ENCODE measurements at places on chromosomes 12 and 14.
A peak's percentile ranks its signal among the peaks of the same experiment; 100 is the strongest.

DNA sequence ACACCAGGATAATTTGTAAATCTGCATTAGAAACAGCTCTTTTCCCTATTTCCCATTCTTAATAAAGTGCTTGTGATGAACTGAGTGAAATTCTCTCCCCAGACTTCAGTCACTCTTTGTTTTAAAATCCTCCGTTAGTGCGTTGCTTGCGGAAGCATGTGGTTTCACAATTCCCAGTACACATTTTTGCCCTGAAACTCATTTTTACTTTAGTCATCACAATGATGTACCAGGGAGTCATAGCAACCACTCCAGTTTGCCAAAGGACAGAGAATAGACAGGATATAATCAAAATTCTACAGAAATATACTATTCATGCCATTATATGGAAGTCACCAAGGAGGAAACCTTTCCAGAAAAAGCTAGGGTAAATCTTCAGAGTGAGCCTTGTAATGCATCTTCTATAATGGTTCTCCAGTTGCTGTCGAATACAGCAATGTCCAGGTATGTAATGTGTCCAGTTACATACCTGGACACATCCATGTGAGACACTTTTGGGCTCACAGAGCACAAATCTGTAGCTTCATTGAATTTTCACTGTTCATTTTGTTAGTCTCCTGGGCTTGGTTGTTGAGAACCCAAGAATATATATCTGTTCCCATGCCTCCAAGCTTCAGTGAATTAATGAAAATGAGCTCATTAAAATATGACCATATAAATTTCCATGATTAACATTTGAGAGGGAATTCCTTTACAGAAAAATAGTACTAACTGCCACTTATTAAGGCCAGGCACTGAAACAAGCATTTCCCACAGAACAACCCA lies 57.8 kb downstream of the GPR135 start:
- peak; percentile 80 for DNase-seq

DNA sequence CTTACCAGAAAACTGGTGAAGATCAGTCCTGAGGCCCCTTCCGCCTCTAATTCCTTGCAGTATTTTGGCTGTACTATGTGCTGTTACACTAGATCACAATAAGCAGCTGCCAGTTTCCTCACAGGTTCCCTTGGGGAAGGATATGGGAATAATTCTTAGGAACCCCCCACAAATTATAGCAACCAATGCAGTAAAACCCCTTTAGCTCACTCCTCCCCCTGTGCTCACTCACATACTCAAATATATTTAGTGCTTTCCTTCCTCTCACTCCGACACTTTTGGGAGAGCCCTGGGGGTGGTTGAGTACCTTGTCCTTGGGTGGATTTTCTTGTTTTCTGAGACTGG lies 162.7 kb downstream of the ETV6 start:
- DNase-seq, result no peak

DNA sequence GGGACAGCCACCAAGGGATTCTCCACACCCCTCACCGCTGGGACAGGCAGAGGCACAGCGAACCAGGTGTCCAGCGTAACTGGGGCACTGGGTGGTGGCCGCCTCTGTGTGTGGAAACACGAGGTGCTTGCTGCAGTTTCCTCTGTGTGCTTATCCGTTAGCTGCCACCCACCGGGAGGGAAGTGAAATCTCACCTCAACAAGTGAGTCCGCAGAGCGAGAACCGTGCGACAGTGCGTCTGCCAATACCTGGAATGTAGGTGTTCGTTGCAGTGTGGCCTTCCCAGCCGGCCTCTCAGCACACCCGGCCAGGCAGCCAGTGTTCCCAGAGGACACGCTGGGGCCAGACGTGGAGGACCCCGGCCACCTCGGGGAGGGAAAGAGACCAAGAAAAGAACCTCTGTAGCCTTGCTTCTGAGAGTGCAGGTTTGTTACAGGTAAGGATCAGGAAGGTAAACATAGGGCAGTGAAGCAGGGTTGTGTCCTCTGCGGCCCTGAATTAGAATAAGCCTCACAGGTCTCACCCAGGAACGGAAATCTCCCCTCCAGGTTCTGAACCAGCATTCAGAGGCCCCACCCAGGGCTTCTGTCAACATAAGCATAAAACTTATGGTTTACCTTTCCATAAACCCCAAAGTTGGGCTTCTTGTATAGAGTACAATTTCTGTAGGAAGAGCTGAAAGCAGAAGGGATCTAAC lies 1.5 kb downstream of the BCL2L14 start:
- DNase-seq, result no peak

- DNase-seq, result no peak
Measured at GRCh38 chr12:76687981-76688380, 75.9 kb upstream of the ZDHHC17 start.

DNA sequence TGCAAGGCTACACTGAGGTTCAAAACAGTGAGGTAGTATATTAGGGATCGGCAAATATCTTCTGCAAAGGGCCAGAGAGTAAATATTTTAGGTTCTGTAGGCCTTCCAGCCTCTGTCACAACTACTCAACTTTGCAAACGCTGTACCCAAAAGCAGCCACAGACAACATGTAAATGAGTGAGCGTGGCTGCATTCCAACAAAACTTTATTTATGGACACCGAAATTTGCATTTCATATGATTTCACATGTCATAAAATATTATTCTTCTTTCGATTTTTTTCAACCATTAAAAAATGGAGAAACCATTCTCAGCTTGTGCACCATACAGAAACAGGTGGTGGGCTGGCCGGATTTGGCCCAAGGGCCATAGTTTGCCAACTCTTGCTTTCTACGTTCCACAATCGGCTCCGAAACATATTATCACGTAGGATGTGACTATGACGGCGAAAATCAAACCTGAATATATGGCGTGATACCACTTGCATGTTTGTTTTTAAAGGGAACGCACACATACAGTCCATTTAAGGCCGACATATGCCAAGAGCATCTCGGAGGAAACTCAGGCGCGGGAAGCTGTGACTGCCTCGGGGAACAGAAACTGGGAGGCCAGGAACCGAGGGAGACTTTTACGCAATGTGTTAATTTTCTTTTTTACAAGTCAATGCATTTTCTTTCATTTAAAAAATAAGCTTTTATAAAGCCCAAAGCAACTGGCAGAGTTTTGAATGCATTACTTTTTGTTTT lies 7.1 kb downstream of the NCOR2 start:
- no peak for DNase-seq

- no peak for DNase-seq
Measured at GRCh38 chr12:26292596-26292995, 97.2 kb downstream of the SSPN start.

DNA sequence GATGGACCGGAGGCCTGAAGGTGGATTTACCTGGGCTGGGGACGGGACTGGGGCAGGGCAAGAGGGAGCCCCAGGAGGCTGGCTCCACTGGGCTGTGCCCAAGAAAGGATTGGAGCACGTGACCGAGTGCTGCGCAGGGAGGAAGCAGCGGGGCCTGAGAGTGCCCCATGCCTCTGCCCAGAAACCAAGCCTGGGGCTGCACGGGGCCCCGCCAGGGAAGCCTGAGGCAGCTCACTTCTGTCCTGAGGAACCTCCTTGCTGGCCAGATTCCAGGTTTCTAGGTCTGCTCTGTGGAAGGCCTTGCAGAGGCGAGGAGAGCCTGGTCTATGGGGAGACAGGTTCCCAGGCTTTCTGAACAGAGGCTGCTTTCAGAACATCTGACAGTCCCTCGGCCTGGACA lies 10.4 kb downstream of the NGB start:
- DNase-seq, result no peak

DNA sequence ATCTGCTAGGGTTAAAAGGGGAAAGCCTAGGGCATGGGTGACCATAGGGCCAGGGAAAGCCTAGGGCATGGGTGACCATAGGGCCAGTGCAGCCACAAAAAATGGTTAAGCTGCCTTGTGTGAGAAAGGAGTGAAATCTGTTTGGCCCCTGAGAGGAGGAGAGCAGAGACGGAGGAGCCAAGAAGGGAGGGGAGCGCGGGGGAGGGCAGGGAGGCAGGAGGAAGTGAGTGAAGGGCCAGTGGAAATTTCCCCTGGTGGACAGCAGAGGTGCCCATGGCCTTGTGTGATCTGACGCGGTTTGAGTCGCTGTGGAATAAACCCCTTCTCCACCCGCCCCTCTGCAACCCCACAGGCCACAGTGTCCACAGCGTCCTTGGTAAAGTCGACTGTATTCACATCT lies 618 bp upstream of the AQP6 start:
- no peak for DNase-seq

GRCh38 chr14:63603749-63604277 lies 37.9 kb downstream of the WDR89 start:
- DNase-seq, result no peak

DNA sequence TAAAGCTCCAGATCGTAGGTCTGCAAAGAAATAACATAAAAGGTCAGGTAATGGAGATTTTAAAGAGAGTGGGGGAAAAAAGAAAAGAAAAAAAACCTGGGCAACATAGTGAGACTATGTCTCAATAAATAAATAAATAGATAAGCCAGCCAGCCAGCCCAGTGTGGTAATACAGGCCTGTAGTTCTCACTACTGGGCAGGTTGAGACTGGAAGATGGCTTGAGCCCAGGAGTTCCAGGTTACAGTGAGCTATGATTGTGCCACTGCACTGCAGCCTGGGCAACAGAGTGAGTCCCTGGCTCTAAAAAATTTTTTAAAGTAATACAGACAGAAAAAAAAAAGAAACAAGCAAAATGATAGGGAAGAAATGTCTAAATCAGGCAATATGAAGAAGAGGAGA lies 43.2 kb upstream of the BBS10 start:
- DNase-seq, result no peak

DNA sequence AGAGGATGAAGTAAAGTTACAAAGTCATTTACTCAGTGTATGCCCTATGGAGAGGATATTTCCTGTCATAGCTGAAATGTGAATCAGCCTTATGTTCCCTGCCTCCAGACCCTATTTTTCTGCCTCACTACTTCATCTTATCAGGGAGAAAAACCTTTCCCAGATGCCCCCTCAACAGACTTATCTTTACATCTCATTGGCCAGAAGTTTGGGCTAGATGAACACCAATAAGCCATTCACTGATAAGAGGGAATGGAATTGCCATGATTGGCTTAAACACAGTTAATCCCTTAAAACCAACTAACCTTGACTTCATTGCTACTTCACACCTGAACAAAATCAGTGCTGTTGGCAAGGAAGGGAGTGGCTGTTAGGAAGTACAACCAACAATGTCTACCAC lies 40.1 kb downstream of the CREBL2 start:
- DNase-seq, result no peak

DNA sequence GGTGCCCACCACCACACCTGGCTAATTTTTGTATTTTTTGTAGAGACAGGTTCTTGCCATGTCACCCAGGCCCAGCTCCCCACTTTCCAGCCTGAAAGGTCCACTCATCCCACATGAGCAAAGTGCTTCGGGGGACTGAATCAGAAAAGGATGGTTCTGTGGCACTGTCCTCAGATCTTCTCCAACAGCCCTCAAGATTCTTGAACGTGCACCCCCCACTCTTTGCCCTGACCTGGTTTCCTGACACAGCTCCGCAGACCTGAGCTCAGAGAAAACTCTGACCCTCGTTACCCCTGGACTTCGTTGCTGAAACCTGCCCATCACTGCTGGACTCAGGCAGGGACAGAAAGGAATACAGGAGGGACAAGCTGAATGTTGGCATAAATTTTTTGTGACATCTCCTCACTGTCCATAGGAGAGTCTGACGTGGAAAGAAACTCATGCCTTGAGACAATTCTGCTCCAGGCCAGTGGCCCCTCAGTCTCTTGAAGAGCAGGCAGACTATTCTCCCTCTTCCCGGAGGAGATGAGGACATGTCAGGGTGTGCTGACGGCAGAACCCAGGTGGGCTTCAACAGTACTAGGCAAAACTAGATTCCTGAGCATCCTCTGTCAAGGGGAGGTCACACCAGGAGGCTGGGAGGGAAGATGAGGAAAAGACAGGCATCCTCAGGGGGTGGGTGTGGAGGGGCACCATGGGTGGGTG lies 149.3 kb downstream of the DPF3 start:
- no peak for DNase-seq

DNA sequence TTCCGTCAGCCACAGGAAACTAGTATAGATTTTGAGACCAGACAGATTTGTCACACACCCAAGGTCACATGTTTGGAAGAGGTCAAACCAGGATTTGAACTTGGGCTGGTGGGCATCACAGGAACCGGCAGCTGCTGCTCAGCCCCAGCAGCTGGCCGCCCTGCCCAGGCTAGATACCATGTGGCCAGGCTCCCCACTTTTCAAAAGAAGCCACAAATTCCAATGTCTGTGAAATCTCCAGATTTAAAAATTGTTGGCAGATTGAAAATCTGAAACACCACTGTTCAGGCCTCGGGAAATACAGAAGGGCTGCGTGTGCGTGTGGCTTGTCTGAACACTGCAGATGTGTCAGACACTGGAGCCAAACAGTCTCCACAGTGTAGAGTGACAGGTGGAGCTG lies 30.4 kb downstream of the MMAB start:
- no peak for DNase-seq

GRCh38 chr12:82803201-82803600 lies 116.5 kb downstream of the TMTC2 start:
- DNase-seq, result no peak

DNA sequence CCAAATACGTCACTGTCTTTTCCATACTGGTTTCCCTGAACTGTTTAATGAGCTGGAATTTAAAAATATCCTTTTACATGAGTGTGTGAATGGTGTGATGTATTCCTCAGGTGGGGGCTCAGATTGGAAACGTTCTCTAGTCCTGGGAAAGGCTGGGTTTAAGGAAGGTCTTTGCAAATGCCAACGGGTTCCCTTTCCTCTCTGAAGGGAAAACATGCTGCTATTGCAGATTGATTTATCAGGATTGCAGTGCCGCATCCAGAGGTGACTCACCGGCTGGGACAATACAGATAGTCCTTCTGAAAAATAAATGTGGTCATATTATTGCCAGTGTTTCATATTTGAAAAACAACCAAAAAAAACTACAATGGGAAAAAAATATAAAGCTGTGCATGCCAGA lies 193.1 kb upstream of the FLRT2 start:
- no peak for DNase-seq

DNA sequence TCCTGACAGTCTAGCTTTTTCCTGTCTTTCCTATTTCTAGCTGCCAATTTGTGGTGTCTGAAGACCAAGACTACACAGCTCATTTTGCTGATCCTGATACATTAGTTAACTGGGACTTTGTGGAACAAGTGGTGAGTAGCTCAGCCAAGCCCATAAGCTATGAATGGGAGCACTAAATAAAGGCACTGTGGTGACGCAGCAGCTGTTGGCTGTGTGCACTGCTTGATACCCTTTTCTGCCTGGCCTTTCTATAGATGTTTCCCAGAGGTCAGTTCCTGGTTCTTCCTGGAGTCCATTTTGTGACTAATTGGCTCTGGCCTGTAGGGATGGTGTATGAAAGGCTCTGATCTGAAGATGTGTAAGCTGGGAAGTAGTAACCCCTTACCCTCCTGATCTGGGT lies 20.5 kb downstream of the RNF10 start:
- DNase-seq, result no peak
